ENCODE measurements at places on chromosomes 7 and 10.

DNA sequence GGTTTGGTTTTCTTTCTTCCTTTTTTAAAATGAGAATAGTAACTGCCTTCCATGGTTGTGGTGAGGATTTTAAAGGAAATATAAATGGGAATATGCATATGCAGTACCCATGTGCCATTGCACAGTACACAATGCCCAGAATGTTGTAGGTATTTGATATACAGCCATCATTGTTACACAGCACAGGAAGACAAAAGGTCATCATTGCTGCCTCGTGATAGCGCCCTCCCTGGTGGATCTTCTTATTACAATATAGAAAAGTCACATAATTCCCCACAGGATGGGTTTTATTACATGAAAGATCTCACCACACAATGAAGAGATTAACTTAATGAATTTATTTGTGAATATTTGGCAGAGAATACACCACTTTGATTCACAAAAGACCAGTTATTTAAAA is 76.5 kb downstream of the PPP1R17 start:
- no peak for DNase-seq

DNA sequence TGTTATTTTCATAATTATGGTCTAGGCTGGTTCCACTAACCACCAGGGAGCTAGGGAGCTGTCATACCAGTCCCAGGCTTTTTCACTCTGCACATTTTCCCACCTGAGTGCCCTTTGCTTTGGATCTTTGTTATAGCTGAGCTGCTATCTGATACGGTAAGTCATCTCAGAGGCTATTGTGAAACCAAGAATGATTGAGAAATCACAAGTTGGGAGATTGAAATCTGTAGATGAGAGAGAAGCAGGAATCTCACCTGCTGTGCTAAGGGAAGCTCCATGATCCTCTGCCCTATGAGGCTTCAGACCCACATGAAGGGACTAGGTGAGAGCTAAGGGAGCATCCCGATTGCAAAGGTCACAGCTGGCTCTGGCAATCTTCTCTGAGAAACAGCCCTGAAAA is 307.8 kb downstream of the REEP3 start:
- no peak for DNase-seq

DNA sequence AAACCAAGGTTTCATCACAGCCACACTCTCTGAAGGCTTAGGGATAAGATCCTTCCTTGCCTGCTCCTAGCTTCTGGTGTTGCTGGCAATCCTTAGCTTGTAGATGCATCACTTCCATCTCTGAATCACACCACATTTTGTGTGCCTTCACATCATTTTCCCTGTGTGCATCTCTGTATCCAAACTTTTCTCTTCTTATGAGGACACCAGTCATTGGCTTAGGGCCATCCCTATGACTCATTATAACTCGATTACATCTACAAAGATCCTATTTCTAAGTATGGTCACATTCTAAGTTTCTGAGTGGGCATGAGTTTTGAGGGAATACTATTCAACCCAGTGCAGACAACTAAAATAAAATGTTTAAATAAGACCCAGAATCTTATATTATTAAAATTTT is 121.7 kb downstream of the C7orf25 start:
- DNase-seq = no peak

- no peak for DNase-seq
Measured at GRCh38 chr10:128645486-128645885, 519.3 kb upstream of the MKI67 start.

- no peak for DNase-seq
Measured at GRCh38 chr7:148856891-148857290, 27.2 kb downstream of the EZH2 start.

GRCh38 chr7:7642081-7642480 is 1.5 kb downstream of the UMAD1 start:
- no peak for DNase-seq

DNA sequence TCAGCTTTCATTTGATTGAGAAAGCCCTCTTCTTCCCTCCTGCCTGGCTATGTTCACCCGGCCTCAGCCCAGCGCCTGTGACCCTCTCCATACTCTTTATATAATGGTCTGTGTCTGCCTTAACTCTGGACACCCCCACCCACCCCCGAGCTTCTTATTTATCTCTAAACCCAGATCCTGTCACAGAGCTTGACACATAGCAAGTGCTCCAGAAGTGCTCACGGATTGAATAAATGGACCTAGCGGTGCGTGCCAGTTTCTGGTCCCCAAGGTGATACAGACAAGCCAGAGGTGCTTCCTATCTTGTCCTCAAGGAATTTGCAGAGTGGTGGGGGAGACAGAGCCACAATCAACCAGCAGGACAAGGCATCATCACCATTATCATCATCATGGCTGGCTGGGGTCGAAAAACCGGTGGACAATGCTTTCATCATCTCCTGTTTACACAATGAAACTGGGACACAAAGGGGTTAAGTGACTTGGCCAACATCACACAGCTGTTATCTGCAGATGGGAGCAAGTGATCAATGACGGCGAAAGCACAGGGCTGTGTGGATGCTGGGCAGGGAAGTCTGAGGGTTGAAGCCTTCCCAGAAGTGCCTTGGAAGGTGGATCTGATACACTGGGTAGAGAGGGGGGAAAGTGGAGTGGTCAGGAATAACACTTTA is 2.2 kb upstream of the LOXL4 start:
- no peak for DNase-seq

DNA sequence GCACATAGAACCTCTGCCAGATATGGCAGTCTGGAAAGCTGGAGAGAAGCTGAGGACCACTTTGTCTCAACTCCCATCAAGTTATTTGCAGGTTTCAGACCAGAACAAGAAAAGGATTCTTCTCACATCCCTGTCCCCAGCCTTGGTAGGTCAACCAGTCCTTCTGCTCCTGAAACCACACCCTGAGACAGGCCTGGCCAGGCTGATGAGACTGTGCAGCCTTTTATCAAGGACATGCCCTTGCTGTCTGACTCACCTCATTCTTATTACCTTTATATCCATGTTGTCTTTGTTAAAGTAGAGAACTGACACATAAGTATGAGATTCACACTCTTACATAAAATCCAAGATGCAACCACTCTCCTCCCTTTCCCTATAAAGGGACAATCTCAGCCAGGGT is 354.9 kb downstream of the PLXNA4 start:
- DNase-seq = no peak

DNA sequence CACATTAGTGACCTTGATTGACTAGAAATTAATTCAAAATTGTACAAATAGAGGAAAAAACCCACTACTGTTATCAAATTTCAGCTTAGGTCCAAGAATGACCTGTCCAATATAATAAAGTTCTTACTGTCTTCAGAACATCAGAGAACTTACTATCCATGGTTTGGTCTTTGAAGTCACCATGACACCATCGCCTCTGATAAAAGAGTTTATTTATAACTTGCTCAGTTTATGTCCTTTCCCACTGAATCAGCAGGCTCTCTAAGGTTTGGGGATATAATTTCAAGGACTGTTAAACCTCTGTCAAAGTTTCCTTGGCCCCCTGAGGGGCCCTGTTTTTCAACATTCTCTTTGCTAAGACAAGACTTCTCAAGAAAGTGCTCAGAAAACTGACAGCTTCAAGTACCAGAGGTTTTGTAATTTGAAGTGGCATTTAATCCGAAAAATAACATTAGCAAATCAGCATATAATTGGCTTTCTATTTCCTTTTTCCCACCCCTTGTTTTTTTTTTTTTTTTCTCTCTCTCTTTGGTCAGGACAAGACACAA is 191.7 kb upstream of the FERD3L start:
- no peak for DNase-seq

- DNase-seq = no peak
Measured at GRCh38 chr7:30185496-30185895, 50.7 kb downstream of the MTURN start.

- DNase-seq = no peak
Measured at GRCh38 chr10:58806970-58807628, 294.4 kb downstream of the BICC1 start.

Data from central memory CD8-positive, alpha-beta T cell (primary cell).